ENCODE measurements at places on chromosomes 2 and 18.
A peak's percentile ranks its signal among the peaks of the same experiment; 100 is the strongest.

GRCh38 chr2:181124497-181124896, 144.1 kb downstream of the UBE2E3 start:
- no peak for DNase-seq

GRCh38 chr18:56982766-56983165, 164.1 kb upstream of the BOD1L2 start:
- DNase-seq = no peak

GRCh38 chr2:111116843-111117597, 3.7 kb upstream of the BCL2L11 start:
- DNase-seq = peak; percentile 69

GRCh38 chr2:176136374-176137251, 7.1 kb downstream of the HOXD8 start:
- no peak for DNase-seq

GRCh38 chr2:66782780-66783361, 347.9 kb downstream of the MEIS1 start:
- no peak for DNase-seq

GRCh38 chr2:65096948-65097347, 33.0 kb downstream of the RAB1A start:
- no peak for DNase-seq

DNA sequence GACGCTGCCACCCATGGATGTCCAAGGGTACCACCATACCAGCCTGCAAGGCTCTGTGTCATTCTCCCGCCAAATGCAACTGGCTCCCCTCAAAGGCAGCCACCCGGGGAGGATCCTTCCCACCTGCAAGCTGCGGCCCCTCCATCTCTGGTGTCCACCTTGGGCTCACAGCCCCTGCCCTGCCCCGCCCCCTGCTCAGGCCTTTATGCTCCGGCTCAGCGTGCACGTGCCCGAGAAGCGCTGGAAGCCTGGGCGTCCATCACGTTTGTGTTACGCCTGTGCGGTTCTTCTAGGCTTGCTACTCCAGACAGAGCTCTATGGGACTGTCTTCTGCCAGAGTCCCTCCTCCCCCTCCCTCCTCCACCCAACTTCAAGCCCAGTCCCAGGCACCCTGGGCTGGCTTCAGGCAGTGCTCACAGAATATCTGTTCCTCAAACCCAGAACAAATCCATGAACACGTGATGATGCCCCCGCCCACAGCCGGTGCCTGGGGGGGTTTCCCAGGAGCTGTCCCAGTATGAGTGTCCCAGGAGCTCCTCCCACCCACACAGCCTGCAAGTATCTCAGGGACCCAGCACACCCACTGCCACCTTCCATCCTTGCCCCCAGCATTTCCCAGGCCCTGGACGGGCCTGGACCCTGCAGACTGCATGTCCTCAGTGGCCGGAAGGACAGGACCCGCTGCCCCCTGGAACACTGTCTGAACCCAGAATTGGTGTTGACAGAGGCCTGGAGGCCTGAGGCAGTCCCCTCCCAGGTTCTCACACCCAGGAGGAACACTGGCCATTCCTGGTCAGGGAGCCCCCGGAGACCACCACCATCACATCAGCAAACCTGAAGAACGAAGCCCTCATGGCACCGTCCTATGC, 30.3 kb downstream of the KIF1A start:
- no peak for DNase-seq

DNA sequence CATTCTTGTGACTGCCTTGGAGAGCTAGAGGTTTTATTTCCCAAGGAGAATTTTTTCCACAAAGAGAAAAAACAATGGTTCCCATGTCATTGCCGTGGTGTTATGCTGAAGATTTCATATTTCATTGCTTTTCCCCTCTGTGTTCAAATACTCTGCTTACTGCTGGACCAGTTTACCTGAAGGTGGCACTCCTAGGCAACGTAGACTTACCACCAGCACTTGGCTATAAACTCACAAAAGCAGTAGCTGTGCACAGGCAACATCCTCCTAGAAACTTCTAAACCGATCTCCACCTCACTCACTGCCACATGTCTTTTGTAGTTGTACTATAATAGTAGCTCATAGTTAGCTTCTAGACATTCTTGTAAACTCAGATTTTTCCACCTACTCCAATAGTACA, 1319.7 kb upstream of the CRIM1 start:
- no peak for DNase-seq

DNA sequence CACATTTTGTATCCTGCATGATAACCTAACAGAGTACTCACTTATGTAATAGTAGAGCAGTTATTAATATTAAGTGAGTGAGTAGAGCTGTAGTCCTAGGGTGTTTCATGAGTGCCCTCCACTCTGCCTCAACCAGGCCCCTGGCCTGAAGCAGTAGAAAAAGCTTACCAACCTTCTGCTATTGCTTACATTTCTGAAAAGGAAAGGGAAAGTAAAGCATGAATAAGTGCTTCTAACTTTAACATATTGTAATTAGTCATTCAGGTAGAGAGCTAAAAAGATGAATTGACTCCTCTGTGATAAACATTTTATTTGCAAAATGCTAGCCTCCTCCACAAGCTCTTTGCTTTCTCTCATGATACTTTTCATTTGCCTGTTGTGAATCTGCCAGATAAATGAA, 94.7 kb upstream of the RPE start:
- no peak for DNase-seq

DNA sequence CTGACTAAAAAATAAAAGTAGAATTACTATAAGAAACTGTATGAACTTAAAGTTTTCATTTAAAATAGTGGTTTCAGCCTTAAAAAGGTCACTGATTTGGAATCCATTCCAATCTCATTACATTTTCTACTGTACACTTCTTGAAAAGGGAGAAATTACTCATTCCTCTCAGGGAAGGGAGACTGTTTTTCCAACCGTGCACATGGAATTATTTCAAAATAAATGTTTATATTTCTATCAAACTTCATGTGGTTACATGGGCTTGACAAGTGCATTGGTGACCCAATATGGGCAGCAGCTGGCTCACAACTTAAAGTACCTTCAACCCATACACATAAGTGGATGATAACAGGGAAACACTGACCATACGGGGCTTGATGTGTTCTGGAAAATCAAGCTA, 324.5 kb upstream of the THUMPD2 start:
- no peak for DNase-seq

- DNase-seq = no peak
Observed at GRCh38 chr2:42050010-42050702, 2.3 kb downstream of the PKDCC start.

DNA sequence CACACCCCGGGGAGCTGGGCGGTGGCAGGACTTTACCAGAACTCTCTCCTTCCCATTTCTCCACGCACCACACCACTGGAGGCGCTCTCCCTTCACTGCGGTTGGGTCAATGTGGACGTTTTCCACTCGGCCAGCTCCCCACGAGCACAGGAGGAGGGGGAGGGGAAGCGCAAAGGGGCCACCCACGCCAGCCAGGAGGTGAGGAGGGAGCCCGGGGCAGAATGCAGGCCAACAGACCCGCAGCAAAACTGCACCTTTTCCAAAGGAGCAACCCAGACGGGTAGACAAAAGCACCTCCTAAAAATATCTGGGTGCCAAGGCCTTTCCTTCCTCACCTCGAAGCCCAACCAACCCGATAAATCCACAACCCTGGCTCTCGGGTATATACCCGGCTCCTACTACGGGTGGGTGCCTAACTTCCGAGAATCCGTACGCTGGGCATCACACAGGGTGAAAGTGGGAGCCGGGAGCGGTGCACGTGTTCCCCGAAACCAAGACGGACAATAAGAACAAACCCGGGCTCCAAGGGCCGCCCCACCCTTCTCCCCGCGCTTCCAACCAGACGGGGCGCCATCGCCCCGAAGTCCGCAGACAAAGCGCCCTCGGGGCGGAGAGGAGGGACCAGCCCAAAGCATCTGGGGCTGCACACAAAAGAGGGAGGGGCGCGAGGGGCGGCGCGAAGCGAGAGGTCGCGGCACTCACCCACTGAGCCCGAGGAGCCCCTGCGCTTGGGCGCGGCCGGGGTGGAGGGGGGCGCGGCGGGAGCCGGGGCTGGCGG, 1.0 kb downstream of the RTN4 start:
- peak; percentile 20 for DNase-seq

GRCh38 chr18:70359071-70359470, 70.2 kb downstream of the SOCS6 start:
- no peak for DNase-seq

DNA sequence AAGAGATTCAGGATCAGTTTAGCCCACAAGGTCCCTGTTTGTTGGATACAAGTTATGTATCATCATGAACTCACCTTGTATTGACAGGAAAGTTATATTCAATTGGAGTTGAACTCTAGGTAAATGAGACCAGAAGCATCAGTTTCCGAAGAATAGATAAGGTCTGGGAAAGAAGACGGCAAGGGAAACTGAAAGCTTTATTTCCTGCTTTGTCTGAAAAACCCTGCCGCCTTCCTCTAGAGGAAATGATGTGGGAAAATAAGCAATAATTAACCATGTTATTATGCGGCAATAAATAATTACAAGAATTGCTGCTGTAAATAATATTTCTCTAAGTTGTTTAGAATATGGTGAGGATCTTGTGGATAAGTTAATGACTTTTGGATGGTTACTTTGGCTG, 32.0 kb downstream of the LPIN1 start:
- DNase-seq = no peak

All from stimulated activated CD4-positive, alpha-beta T cell treated with anti-CD3 and anti-CD28 coated beads, TNF-alpha, amount 100 ng/mL, for 24 hours (primary cell).